ENCODE measurements at places on chromosomes 7 and 10.

DNA sequence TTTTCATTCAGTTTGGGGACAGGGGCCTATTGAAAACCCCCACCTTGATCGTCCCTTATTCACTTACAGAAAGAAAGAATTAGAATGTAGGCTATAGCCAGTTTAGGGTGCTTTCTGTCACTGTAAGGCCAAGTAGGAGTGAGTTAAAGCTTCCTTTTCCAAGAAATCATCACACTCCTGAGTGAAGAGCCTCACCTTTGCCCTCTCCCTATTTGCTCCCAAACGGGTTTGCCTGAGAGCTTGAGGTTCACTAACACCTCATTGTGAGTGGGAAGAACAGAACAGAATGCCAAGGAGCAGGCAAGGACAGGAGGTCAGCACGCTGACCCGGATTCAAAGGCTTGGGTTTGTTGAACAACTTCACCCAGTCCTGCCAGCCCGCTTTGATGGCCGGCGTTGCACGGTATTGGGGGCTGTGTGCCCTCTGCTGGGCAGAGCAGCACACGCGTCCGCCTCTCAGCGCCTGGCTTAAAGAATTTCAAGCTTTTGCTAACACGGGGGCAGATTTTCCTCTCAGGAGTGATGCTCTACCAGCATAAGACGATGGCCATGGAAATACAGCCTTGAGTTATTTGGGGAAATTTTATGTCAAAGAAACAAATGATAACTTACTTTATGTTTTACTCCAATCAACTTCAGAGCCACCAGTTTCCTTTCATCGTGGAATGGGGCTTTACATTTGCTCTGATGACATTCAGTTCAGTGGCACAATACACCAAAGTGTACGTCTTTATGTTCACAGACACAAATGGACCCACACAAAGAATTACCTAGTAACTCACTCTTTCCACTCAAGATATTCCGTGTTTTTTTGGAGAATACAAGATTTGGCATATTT is 470.0 kb downstream of the SUGCT start:
- peak; percentile 34 for DNase-seq

DNA sequence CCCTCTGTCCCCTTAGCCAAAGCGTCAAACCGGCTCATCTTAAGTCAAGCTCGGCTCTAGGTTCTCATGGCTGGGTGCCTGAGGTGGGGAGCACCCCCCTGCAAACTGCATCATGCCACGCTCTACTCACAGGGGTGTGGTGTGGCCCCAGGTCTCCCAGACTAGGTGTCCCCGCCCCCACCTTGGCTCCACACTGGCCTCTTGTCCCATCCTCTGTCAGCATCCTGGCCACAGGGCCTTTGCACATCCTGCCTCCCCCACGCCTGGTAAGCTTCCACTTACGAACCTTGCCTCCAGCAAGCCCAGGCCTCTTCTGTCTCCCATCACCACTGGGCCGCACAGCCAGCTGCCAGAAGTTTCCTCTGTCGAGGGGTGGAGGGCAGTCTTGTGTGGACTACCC is 20.2 kb upstream of the GRIFIN start:
- no peak for DNase-seq

DNA sequence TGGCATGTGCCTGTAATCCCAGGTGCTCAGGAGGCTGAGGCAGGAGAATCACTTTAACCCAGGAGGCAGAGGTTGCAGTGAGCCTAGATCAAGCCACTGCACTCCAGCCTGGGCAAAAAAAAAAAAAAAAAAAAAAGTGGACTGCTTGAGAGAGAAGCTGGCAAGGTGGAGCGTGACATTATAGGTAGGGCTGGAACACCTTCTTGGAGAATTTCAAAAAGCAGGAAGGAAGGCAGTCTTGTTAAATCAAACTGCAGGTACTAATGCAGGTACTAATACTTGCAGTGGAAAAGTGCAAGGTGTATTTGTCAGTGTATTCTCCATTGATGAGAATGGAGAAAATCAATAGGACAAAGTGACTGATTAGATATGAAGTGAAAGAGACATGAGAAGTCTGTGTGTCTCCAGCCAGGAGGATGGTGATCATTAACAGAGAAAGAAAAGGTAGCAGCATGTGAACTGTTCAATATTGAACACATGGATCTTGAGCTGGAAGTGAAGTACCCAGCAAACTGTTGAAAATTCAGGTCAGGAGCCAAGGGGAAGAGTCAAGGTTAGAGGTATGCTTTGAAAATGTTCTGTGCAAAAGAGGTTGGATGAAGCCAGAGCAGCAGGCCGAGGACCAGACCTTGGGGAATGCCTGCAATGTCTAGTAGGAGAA is 12.6 kb upstream of the SLC16A12 start:
- no peak for DNase-seq

DNA sequence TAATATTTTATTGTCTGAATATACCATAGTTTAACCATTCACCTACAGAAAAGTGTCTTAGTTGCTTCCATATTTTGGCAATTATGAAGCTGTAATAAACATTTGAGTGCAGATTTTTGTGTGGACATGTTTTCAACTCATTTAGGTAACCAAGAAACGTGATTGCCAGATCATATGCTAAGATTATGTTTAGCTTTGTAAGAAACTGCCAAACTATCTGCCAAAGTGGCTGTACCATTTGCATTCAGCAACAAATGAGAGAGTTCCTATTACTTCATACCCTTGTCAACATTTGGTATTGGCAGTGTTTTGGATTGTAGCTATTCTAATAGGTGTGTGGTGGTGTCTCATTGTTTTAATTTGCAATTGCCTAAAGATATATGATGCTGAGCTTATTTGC is 233.5 kb downstream of the TMEM26 start:
- no peak for DNase-seq

DNA sequence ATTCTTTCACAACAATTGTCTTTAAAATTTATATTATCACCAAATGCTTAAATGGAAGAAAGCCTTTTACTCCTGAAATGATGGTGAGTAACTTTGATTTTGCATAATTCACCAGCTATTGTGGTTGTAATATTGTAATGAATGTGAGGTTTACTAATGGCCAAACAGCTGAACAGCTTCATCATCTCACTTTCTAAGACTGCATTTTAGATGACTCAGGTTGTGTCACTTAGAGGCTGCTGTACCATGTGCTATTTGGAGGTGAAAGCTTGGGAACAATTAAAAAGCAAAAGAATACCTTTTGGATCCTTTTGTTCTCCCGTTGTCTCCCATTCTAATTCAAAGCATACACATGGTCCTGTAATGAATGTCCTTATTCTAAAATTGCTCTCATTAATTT is 604.0 kb upstream of the PFKP start:
- no peak for DNase-seq

DNA sequence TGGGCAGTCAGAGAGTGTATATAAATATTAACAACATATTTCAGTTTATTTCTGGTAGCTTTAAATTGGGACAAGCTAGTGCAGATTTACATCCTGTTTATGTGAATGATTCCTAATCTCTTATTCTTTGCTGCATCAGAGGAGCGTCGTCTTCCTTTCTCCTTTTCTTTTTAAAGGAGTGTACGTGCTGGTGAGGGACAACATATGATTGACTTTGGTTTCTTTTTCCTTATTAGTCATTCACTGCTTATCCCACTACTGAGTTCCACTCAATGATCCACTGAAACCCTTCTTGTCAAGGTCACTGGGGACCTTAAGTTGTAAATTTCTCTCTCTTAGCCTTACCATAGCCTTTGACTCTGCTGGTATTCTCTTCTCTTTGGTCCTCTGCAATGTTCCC is 116.3 kb downstream of the EXOC4 start:
- no peak for DNase-seq

- no peak for DNase-seq
Measured at GRCh38 chr7:14275356-14275755, 285.9 kb upstream of the ETV1 start.

DNA sequence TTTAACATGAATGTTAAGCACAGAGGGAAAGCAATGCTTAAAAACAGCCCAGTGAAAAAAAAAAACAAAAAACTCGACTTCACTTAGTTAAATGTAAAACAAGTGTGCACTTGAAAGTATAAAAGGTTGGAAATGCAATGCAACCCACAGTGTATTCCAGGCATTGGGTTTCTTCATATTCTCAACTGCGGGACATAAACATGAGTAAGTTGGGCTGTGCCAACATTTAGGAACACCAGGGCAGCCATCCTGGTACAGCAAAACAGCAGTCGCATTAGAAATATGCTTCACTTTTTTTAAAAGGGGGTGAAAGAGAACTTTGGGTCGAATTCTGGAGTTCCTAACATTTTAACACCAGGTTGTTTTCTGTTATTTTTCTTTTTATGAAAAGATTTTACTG is 937 bp downstream of the STEAP1 start:
- no peak for DNase-seq

GRCh38 chr10:49292565-49293207 is 6.3 kb upstream of the C10orf71 start:
- no peak for DNase-seq

DNA sequence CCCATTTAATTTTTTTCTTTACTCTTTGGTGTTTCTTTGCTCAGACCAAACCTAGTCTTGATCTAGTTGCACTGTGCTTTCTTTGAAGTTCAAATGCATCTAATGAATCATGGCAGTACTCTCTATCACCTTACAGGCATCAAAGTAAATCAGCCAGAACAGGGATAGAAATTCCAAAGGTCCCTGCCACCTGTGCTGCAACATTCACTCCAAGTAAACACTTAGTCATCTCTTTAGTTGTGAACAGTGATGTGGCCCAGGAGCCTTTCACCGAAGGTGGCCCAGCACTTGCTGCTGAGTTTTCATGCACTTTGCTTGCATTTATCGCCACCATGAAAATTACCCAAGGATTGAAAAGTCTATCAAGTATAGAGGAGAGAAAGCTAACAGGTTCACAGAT is 314.1 kb upstream of the ETV1 start:
- no peak for DNase-seq

GRCh38 chr7:98358706-98359105 is 42.2 kb downstream of the BAIAP2L1 start:
- DNase-seq, result no peak

DNA sequence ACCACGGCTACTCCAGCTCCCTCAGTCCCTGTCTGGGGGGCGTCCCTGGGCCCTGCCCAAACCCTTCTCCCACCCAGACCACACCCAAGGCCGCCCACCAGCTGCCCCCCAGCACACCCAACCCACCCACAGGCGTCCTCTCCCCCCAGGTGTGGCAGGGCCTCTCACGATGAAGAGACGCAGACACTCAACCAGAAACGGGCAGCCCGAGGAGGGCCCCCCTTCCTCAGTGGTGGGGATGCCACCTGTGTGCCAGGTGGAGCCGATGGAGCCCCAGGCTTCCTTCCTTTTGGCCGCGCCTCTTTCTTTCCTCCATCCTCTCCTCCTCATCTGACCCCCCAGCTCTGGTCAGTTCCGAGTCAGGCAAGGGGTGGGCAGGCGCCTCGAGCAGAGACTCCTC is 28.7 kb downstream of the ADGRA1 start:
- no peak for DNase-seq

GRCh38 chr7:156603011-156603410 is 37.6 kb upstream of the RNF32 start:
- DNase-seq, result no peak

- DNase-seq, result no peak
Measured at GRCh38 chr10:96863922-96864543, 31.9 kb downstream of the LCOR start.

- DNase-seq, result no peak
Measured at GRCh38 chr10:34467364-34467763, 347.7 kb downstream of the PARD3 start.

DNA sequence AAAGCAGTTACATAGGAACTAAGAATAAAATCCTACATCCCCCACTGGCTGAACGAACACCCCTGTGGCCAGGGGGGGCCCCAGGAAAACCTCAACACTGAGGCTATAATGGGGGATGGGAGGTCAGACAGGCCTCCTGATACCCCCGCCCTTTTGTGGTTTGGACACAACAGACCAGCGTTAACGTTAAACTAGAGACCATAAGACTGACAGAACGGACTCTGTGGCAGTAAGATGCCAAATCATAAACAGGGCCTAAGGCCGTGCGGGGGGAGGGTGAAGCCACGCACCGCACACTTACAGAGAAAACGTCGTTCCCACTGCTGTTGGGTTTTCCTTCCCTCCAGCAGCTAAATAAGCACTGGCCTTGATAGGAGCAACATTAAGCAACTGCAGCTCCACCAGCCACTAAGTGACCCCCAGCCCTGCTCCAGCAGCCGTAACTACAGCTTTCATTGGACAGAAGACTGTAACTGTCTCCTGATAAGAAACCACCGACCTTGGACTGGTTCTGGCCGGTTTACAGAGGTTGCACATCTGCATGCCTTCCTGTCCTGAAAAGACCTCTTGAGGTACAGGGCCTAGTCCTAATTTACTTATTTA is 3.4 kb upstream of the PPP2R2D start:
- no peak for DNase-seq

DNA sequence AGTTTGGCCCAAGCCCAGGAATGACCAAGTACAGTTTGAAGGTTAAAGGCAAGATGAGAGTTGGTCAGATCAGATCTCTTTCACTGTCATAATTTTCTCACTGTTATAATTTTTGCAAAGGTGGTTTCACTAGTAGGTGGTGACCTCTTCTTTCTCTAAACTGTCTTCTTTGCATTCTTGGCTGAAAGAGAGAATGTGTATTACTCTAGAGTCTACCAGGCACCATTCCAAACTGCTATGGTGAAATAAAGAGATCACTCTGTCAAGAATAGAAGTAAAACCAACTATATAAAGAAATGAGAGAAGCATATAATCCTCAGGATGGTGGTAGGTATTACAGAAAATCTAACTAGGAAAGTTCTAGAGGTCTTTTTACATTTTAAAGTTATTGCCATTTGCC is 72.7 kb downstream of the DYNC1I1 start:
- no peak for DNase-seq

DNA sequence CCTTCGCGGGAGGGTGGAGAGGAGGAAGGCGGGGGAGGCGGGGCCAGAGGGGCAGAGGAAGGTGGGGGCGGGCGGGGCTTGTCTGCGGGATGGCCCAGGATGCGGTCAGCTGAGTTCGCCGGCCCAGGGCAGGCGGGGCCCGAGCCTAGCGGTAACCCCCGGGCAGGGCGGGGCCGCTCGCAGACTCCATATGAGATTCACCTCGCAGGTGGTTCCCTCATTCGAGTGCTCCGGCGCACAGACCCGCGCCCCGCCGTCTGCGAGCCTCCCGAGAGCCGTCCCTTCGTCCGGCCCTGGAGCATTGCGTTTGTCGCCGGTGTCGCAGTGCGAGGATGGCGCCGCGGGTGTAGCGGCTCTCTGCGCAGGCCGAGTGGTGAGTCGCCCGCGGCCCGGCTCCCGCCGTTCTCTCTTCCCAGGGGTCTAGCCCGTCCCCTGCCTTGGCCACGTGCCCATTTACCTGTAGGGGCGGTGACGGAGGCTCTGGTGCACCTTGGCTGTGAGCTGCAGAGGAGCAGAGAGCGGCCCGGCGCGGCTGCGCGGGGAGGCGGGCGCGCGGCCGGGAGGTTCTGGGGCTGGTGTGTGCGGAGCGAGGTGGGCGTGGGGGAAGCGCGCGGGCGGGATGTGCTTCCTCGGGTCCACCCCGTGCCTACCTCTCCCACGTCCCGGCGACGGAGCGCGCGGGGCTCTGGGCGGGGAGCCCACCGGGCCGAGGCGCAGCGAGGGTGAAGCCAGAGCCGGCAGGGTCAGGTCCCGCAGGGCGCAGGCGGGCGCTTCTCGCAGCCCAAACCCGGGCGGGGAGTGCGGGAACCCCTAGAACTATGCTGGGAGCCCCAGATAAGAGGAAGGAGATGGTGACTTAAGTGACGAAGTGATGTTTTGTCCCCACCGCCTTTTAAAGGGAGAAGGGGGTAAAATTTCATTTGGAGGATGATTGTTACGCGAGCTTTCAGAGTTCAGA is at the start of gene UPP1:
UPP1 (plus strand) TSS at position 220 of the 958 bp plus-strand sequence. CDS start 5,519 bp downstream, outside the sequence.
- DNase-seq, result peak; percentile 74

GRCh38 chr10:77190291-77190690 is 447.3 kb downstream of the KCNMA1 start:
- no peak for DNase-seq

- no peak for DNase-seq
Measured at GRCh38 chr10:119274519-119275045, 67.2 kb downstream of the GRK5 start.

Measured in hypothalamus (tissue), 51 donors.